ENCODE measurements at places on chromosomes 16 and 17.

GRCh38 chr16:55913716-55914115 is 38.5 kb upstream of the CES5A start:
- no peak for DNase-seq

GRCh38 chr16:73067671-73068540 is 20.0 kb upstream of the ZFHX3 start:
- no peak for DNase-seq

DNA sequence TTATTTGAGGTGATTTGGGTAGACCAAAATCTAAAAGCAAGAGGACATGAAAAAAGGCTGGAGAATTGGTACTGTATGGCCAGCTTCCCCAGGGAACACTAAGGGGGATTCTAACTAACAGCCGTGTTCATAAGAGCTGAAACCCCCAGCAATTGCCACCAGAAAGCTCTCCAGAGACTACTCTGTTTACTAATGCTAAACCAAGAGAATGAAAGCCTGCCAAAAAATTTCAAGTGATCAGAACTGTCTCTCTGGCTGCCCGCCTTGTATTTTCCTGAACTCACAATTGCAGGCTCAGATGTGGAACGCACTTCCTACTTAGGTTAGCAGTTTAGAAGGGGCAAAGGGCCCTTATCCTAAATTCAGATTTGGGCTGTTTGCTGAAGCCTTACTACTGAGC is 24.1 kb downstream of the MYH10 start:
- no peak for DNase-seq

GRCh38 chr17:36183001-36183971 is 6.8 kb upstream of the TBC1D3B start:
- no peak for DNase-seq

DNA sequence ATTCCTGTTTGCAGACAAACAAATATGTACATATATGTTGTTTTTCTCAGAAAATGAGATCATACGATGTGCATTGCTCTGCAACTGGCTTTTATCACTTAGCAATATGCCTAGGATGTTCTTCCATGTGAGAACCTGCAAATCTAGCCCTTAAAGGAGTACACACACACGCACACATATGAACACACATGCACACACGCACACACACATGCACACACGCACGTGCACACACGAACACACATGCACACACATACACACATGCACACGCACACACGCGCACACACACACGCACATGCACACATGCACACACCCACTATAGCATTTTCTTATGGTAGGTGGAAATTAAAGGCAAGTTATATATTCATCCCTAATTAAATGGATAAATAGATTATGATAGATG is 8.1 kb upstream of the OR2C1 start:
- DNase-seq: no peak

DNA sequence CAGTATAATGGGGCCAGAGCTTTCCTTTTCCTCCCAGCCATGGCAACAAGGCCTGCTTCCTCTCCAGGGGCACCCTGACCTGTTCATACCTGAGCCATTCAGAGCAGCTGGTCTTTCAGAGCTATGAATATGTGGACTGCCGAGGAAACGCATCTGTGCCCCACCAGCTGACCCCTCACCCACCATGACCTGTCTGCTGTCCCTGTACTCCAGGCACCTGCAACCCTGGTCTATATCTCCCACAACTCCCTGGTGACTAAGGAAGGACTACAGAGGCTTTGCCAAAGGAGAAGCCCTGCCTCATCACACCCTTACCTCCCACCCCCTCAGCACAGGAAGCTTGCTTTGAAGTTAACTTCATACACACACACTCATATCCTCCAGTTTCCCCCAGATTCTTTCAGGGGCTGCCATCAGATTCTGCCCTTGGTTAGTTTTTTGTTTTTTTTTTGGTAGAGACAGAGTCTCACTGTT is 6.0 kb downstream of the TMEM106A start:
- no peak for DNase-seq

GRCh38 chr16:25771812-25772568 is 80.2 kb downstream of the HS3ST4 start:
- DNase-seq: no peak

GRCh38 chr16:28140788-28141618 is 70.8 kb downstream of the XPO6 start:
- no peak for DNase-seq

- DNase-seq: no peak
These were observed 265.5 kb downstream of the C16orf95 start for GRCh38 chr16:87051526-87052320.

- no peak for DNase-seq
These were observed 60.4 kb downstream of the NOG start for GRCh38 chr17:56653877-56654276.
